ENCODE measurements at places on chromosomes 5 and 9.

DNA sequence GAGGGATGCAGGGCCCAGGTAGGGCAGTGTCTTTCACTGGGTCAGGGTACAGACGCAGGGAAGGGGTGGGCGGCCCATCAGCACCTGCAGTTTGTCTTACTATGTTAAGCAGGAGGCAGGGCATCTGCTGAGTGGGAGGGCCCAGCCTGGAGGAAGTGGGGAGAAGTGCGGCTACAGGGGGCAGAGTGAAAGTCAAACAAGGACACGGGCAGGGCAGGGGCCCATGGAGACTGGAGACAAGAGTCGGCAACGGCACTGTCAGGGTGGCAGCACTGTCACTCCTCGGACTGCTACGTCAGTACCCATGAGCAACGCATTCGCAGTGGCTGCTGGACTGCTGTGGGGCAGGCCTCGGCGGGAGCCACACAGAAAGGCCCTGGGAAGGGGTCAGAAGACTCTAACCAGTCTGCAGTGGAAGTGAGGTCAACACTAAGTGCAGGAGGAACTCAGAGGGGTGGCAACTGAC, 19.7 kb downstream of the CAMSAP1 start:
- peak; percentile 64 for DNase-seq

DNA sequence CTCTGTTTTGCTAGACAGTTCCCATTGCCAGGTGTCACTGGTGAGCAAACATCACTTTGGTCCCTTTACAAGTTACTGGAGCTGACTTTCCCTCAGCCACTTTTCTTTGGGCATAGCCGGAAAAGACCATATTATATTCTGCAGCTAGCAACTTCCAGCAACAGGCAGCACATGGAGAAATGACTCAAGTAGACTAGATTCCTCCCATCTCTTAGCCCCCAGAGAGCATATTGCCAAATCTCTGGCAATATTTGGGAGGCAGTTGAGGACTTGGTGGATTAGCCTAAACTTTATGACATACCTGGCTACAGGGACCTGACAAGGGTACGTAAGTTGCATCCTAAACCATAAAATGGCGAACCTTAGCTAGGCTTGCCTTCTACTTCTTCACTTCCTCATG, 204.7 kb upstream of the MPDZ start:
- DNase-seq, result no peak

GRCh38 chr5:58326022-58326421, 133.9 kb downstream of the PLK2 start:
- DNase-seq, result no peak

DNA sequence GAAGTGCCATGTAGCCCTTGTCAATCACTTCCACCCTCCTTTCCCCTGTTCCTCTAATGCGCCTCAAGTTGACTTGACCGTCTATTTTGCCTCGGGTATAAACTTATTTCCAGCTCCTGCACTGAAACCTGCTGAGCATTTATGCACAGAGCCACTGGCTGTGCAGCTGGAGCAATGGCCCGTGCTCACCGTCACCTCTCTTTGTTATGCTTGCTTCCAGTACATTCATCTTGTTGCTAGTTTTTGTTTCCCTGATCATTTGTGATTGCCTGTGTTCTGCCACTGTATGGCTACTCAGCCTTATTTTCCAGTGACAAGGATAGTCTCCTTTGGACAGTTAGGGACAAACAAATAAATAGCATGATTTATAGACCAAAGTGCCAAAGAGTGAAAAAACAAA, 183.1 kb upstream of the C9orf72 start:
- no peak for DNase-seq

DNA sequence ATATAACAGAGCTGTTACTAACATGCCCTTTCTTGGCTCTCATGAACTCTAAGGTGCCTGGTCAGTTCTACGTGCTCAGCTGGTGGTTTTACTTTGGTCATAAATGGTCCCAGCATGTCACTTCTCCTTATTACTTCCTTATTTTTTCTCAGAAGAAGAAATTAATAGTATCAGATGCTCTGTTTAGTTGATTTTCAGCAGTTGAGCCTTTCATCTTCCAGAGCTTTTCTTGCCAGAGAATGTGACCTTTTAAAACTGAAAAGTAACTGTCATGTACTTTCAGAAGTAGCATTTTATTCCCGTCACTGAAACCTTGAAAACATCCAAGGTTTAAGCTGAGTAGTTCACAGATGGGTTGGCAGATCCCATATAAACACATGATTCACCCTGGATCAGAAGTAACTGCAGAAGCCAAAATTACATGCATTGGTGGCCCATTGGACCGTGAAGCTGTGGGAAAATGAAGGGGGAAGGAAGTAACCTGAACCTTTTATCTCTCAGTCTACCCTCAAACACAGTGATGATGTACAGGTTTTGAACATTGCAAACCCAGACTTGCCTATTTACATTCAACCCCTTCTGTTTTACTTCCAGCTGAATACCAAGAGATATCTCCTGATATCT, 50.5 kb downstream of the HACD4 start:
- no peak for DNase-seq

GRCh38 chr9:12516031-12516430, 177.2 kb upstream of the TYRP1 start:
- DNase-seq, result no peak

All from activated naive CD4-positive, alpha-beta T cell treated with anti-CD3 and anti-CD28 coated beads, Interleukin-2, amount 50 U/mL, for 72 hours (primary cell).